ENCODE measurements at places on chromosomes 16 and 17.

DNA sequence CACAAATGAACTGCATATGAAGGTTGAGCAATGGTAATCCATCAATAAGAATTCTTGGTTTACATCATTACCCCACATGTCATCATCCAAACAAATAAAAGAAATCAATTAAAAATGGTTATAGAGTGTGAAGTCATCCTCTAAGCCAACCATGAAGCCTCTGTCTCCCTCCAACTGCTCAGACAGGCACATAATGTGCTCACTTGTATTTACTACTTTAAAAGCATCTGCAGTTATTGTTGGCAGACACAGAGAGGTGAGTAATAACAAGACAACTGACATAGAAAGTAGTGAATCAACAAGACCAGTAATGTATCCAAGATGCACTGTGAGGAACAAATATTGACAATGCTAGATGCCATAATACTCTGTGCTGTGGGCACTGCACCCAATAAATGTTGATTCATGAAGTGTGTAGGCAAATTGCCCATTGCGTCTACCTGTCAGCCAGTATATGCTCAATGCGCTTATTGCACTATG lies 20.0 kb downstream of the ADAMTS18 start:
- no peak for DNase-seq

- no peak for DNase-seq
Measured at GRCh38 chr16:872436-873242, 72.1 kb upstream of the GNG13 start.

GRCh38 chr17:2363851-2364762 lies 26.8 kb downstream of the SGSM2 start:
- no peak for DNase-seq

DNA sequence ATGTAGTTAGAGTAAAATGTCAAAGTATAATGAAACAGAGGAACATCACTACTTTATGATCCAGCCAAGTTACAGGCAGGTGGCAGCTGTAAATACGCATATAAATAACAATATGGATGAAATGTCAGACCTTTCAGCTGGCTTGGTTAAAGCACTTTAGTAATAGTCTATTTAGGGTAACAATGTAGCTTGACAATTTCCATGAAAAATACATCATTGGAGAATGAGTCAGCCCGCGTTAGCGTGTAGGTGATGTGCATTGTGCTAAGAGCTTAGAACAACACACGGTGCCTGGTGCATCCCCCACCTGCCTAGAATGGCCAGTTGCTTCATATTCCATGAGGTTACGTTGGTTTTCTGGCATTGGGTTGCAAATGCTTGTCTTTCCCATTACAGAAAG lies 119.4 kb downstream of the RBFOX1 start:
- no peak for DNase-seq

DNA sequence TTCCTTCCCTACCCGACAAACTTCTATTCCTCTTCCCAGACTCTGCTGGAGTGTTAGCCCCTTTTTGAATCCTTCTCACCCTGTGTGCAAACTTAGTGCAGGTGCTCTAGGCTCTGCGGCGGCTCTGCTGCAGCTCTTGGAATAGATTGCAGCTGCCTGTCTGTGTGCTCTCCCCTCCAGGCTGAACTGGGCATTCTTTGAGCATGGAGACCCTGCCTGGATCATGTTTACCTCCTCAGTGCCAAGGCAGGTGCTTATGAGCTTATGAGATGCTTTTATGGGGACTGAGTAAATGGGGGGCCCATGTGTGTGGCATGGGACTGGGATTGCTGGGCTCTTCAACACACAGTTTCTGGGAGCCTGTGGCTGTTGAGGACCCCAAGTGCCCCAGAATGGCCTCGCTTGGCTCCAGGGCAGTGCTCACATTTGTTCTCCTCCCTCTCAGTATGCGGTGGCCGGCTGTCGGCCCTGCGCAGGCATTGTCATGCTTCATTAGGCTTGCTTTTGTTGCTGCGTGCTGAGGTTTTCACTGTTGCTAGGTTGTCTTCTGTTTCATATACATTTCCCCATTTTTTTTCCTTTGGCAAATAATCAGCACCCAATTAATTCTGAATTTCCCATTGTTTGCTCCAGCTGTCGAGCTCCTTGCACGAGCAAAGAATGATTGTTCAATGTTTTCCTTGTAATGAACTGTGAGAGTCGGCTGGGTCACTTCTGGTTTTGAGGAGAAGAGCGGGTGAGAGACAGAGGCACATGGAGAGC lies 185.5 kb upstream of the NLRP1 start:
- no peak for DNase-seq

DNA sequence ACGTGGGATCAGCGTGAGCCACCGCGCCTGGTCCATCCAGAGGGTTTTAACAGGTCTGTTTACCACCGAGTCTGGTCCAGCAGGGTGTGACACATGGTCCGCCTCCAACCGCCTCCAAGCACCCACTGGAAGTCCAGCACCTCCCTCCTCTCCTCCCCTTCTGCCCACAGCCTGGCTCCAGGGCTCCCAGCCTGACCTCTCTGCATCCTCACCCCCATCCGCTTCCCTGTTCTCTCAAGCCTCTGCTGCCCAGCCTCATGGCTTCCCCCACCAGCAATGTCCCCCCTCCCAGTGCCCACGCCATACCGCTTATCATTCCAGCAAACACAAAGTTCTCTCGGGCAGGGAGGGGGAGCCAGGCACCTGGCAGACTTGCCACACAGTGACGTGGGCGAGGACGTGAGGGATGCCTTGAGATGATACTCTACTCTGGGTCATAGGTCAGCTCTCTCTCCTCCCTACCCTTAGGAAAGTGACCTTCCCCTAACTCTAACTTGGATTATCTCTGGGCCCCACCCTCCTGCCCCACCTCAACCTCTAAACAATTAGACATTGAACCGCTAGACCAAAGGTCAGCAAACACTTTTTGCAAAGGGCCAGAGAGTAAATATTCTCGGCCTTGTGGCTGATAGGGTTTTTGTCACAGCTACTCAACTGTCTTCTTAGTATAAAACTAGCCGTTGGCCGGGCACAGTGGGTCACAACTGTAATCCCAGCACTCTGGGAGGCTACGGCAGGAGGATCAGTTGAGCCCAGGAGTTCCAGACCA lies 23.1 kb downstream of the CDC42EP4 start:
- no peak for DNase-seq

GRCh38 chr17:48578616-48579470 lies 693 bp upstream of the HOXB4 start:
- no peak for DNase-seq

- no peak for DNase-seq
Measured at GRCh38 chr16:75096656-75097055, 19.9 kb downstream of the LDHD start.

- DNase-seq, result no peak
Measured at GRCh38 chr17:51091635-51092034, 29.0 kb downstream of the SPAG9 start.

DNA sequence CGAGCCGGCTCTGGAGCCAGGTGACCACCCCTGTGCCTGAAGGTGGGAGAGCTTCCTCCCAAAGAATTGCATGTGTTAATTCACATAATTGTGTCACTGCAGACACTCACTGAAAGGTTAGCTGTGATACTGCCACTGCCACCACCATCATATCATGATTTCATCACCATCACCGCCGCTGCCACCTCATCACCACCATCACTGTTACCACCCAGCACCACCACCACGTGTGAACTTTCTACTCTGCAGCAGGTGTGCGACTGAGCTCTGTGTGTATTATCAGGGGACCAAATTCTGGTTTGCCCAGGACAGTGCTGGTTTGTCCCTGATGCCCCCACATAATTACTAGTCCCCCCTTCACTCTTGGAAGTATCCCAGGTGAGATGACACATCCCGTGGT lies 15.2 kb downstream of the BCAR1 start:
- DNase-seq, result no peak

DNA sequence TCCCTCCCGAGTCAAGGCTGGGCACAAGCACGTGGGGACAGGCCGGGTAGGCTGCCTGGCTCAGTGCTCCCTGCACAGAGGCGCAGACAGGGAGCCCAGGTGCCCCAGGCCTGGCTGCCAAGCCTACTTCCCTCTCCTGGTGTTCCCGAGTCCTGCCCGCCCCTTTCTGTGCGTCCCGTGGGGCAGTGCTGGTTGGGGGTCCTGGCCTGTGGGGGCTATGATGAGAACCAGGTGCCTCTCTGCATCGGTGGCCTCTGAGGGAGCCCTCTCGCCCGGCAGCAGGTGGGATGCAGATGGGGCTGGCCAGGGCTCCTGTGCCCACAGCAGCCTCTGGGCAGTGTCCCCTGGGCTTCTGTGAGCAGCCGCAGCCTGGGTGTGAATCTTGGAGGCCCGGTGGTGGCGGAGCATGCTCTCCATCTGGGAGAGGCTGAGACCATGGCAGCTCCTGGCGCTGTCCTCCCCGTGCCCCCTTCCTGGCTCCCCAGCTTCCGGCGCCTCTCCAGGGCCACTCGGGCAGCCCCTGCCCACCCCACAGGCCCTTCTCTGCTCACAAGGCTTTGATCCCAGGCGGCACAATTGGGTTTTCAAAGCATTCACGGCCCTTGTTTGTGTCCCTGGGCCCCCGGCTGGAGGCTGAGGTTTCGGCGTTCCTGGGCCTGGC lies 7.2 kb downstream of the CENPX start:
- DNase-seq, result no peak

GRCh38 chr16:27231692-27232060 lies 28.4 kb downstream of the KDM8 start:
- DNase-seq, result no peak

DNA sequence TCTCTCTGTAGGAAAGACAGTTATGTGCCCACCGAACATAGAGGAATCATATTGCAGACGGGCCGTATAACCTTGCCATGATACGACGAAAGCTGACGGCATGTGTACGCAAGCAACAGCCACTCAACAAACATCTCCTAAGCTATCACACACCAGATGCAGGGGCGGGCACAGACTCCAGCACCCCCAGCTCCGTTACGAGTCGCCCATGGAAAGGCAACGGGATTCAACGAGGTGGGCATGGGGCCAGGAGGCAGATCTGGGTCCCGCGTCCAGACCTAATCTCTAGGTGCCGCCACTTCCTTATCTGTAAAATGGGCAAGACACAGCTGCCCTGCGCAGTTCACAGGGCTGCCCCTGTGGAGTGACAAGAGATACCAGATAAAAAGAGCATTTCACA lies 35.6 kb downstream of the ABR start:
- DNase-seq, result no peak

- no peak for DNase-seq
Measured at GRCh38 chr17:41551365-41551764, 20.5 kb downstream of the KRT9 start.

GRCh38 chr17:31200287-31200686 lies 96.8 kb downstream of the OMG start:
- DNase-seq, result no peak

DNA sequence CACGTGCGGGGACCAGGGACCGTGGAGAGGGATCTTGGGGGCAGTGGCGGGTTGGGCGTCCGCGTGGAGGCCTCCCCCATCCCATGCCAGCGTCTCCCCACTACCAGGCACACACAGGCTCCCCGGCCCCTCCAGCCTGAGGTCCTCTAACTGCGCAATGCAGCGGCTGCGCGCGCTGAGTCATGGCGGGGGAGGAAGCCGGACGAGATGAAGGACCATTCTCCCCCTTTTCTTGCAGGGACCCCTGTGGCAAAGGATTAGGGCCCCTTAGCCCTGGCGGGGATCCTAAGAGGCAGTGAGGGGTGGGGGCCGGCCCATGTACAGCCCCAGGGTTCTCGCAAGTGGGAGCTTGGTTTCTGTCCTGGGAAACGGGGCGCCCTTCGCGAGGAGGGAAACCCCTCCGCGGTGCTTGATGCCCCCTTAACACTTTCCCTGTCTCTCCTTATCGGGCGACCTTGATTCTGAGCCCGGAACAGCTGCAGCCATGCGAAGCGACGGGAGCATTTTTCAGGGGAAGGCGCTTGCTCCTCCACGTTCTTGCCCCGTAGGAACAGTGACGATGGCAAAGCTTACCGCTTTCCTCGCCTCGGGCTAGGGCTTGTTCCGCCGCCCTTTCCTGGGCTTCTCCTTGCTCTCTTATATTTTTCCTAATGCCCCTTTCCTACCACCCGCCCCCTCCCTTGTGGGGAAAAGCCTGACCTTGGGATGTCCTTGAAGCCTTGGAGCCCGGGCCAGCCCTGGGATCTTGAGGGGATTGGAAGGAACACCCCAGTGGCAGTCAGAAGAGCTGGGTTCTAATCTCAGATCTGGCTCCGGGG lies 592 bp downstream of the ALDOA start:
- no peak for DNase-seq

DNA sequence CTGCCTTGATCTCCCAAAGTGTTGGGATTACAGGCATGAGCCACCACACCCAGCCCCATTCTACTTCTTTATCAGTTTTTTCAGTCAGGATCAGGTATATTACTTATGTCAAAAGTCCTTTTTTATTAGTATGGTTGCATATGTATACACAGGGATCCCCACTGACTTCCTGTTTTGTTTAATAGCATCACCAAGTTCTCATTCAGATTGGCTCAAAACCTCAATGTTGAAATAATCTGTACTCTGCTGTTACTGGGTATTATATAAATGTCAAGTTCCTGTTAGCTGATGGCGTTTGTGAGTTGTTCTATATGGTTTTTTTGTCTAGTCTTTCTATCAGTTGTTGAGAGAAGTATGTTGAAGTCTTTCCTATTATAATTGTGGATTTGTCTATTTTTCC lies 168.5 kb downstream of the BCAS3 start:
- DNase-seq, result no peak

GRCh38 chr17:1865252-1866037 lies 35.6 kb downstream of the RPA1 start:
- DNase-seq, result no peak

DNA sequence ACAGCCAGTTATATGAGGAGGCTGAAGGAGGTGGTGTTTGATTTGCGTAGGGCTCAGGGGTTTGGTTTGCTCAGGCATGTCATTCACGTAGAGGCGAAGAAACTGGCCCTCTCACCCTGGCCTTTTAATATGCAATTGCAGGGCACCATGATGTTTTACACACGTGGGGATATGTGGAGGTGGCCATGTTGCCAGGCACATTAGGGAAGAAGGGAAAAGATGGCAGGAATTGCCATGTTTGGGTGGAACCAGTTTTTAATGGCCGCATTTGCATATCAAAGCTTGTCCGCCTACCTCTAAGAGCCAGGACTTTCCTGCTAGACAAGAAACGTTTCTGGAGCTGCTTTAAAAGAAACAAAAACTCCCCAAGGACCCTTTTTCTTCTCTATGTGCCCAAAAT lies 1483.7 kb upstream of the GOT2 start:
- DNase-seq, result no peak

- DNase-seq, result no peak
Measured at GRCh38 chr16:56892705-56893104, 27.7 kb downstream of the SLC12A3 start.

DNA sequence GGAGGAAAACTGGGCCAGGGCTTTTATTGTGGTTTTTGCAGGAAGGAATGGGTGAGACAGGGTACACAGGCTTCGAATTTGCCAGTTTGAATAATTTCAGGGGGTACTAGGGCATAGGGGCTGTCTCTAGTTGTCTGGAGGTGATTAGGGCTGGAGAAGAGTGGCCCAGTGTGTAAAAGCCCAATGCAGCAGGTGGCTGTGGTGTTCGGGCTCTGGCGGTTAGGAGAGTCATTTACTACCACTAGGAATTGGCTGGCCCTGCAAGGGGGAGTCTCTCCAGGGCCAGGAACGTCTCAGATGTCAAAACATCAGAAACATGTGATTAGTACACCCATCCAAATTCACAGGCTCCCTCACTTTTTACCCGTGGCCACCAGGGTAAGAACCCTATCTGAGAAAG lies 50.3 kb downstream of the GINS3 start:
- no peak for DNase-seq

GRCh38 chr17:8698162-8698971 lies 46.3 kb downstream of the CCDC42 start:
- DNase-seq, result no peak
